ENCODE measurements at places on chromosomes 3 and 15.

DNA sequence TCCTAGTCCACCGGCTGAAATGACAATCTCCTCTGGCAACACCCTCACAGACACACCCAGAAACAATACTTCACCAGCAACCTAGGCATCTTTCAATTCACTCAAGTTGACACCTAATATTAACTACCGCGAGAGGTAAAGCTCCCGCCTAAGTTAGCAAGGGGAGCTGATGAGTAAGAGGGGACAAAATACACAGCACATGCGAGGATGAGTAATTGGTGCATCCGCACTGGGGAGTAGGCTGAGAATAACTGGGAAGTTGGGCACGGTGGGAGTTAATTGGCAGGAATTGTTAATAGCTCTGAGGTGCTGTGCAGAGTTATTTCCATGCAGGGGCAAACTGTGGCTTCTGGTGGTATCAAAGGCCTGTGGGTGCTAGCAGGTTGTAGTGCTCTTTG lies 14.5 kb upstream of the PLD1 start:
- no peak for DNase-seq

- no peak for DNase-seq
Measured at GRCh38 chr15:42053914-42054313, 33.1 kb upstream of the PLA2G4E start.

DNA sequence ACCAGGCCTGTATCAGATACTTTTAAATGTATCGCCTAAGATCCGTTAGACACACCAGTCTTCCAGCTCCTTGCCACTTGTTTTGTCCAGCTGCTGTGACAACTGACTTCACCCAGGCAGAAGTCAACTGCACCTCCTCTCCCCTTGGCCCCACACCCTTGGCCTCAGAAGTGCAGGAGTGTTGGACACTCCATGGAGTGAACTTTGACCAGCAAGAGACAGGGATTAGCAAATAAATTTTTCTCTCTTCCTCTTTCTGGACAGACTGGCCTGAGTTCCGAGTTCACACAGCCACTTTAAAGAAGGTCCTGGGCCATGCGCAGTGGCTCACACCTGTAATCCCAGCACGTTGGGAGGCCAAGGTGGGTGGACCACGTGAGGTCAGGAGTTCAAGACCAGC lies 2.9 kb upstream of the CLN6 start:
- no peak for DNase-seq

GRCh38 chr3:28989646-28990089 lies 291.2 kb upstream of the RBMS3 start:
- DNase-seq = no peak

- DNase-seq = no peak
Measured at GRCh38 chr15:69874321-69874720, 223.4 kb downstream of the TLE3 start.

Data from non-pigmented ciliary epithelial cell (primary cell).